Activated CD4-positive, alpha-beta T cell treated with anti-CD3 and anti-CD28 coated beads, Interleukin-2, amount 50 U/mL, for 48 hours (primary cell): ENCODE measurements at places on chromosomes 4 and X.
A peak's percentile ranks its signal among the peaks of the same experiment; 100 is the strongest.

- DNase-seq, result peak; percentile 18
Measured at GRCh38 chr4:98448908-98449307, 187.7 kb downstream of the RAP1GDS1 start.

- no peak for DNase-seq
Measured at GRCh38 chrX:44935640-44936039, 62.7 kb downstream of the KDM6A start.

GRCh38 chr4:86895692-86896488 is 3.7 kb upstream of the C4orf36 start:
- no peak for DNase-seq

GRCh38 chr4:52837716-52838558 is 24.2 kb upstream of the RASL11B start:
- DNase-seq, result no peak

- DNase-seq, result no peak
Measured at GRCh38 chrX:17812763-17813162, 48.3 kb downstream of the RAI2 start.

- no peak for DNase-seq
Measured at GRCh38 chr4:130172156-130172555, 1076.2 kb downstream of the C4orf33 start.

- DNase-seq, result no peak
Measured at GRCh38 chrX:40058719-40059118, 39.0 kb downstream of the BCOR start.

DNA sequence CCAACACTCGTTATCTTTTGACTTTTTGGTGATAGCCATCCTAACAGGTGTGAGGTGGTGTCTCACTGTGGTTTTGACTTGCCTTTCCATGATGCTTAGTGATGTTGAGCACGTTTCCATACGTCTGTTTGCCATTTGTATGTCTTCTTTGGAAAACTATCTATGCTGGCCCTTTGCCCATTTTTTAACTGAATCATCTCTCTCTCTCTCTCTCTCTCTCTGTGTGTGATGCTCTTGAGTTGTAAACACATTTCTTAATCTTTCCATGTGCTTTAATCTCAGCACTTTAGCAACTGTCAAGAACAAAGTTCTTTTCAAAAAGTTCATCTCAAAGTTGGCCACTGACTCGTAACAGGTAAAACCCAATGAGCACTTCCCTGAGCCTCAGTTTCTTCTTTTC is 10.5 kb downstream of the SORBS2 start:
- no peak for DNase-seq

GRCh38 chrX:69718102-69718501 is 102.2 kb downstream of the EDA start:
- no peak for DNase-seq

- DNase-seq, result no peak
Measured at GRCh38 chr4:75432683-75433082, 81.5 kb downstream of the RCHY1 start.

DNA sequence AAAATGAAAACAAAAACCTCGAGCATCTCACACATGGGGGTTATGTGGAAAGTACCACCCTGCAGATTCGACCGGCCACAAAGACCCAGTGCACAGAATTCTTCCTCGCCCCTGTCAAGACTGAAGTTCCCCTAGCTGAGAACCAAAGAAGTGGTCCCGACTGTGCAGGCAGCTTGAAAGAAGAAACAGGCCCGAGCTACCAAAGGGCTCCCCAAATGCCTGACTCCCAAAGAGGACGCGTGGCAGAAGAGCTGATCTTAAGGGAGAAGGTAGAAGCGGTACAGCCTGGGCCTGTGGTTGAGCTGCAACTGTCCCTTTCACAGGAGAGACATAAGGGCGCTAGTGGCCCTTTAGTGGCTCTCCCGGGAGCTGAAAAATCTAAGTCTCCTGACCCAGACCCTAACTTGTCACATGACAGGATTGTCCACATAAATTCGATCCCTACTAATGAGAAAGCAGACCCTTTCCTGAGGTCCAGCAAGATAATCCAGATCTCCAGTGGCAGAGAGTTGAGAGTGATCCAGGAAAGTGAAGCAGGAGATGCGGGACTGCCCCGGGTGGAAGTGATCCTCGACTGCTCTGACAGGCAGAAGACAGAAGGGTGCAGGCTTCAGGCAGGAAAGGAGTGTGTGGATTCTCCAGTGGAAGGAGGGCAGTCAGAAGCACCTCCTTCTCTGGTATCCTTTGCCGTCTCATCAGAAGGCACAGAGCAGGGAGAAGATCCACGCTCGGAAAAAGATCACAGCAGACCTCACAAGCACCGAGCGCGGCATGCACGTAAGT is 108.8 kb upstream of the MYOZ2 start:
- DNase-seq, result no peak

DNA sequence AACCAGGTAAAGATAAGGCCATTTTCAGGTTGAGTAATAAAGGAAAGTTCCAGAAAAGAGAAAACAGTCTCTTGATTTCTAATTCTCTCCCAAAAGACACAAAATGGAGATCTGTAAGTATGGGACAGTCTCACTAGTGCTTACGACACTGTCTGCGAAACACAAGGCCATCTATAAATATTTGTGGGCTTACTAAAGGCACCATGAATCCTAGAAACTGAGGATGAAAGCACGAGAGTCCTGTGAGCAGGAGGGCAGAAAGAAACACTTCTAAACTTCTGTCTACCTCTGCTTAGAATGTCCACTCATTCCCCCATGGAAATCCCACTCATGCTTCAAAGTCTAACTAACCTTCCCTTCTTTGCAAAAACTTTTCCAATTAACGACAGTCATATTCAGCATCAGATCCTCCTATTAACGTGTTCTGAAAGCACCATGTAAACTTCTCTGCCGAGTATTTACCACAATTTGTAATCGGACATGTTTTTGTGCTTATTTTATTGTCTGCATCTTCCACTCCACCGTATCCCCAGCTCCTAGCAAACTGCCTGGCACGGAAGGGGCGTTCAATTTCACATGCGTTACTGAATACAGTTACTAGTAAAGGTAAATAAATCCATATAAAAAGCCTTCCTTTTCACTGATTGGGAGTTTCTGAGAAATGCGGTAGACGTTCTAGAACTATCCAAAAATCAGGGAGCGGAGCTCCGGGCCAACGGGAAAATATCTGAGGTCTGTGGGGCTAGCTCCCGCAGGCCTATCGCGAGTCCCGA is 665 bp downstream of the PSMD10 start:
- no peak for DNase-seq

- DNase-seq, result no peak
Measured at GRCh38 chr4:56067826-56068225, 119.1 kb downstream of the CEP135 start.

DNA sequence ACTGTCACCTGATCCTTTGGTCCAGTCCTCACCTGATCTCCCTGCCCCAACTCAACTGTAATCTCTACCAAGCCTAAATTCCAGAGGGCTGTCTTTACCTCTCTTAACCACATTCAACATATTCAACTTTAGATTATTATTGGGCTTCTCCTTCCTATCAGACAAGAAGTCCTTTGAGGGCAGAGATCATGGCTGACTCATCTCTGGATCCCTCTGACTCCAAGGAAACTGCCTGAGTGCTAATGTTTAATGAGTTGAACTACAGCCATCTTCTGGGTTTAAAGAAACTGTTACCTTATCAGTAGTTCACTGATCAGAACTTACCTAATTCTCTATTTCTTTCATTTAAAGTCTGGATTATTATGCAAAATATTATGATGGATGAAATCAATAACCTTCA is 135.7 kb downstream of the GPC3 start:
- no peak for DNase-seq

GRCh38 chrX:109952050-109952449 is 50.9 kb upstream of the TMEM164 start:
- DNase-seq, result no peak

GRCh38 chrX:68920561-68920960 is 91.7 kb downstream of the EFNB1 start:
- DNase-seq, result no peak

GRCh38 chr4:25569716-25570115 is 85.9 kb upstream of the SLC34A2 start:
- DNase-seq, result no peak

DNA sequence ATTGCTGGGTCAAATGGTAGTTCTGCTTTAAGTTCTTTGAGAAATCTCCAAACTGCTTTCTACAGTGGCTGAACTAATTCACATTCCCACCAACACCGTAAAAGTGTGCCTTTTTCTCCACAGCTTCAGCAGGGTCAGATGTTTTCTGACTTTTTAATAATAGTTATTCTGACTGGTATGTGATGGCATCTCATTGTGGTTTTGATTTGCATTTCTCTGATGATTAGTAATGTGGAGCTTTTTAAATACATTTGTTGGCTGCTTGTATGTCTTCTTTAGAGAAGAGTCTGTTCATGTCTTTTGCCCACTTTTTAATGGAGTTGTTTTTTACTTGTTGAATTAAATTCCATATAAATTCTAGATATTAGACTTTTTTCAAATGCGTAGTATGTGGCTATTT is 257.5 kb upstream of the ANKRD50 start:
- no peak for DNase-seq

DNA sequence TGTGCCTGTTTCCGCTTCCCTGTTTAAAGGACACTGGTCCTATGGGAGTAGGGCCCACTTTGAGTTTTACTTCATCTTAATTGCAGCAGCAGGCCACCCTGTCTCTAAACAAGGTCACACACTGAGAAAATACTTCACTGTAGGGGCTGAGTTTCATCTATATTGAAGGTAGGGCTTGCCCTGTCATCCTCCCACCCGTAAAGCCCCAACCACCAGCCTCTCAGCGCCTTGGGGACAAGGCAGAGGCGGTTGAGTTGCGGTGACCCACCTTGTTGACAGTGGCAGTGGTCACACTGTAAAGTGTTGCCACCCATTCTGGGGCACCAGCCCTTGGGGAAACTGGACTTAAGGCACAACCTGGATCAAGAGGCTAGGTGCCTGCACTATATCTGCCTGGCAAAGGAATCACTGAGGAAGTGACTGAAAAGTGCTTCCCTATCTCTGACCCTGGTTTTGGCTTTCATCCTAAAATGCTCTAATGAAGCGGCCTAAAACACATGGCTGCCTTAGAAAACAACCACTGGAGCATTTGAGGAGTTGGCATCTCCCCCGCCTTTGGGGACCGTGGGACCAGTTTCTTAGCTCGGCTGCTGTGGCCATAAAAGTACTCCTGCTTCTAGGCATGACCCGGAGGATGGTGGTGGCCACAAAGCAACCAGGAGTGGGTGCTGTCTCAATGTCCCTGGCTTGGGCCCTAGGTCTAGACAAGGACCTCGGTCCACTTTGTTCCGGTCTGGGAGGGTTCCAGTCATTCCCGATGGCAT is 7.8 kb upstream of the WDR1 start:
- DNase-seq, result no peak

GRCh38 chr4:25753239-25753638 is 97.6 kb downstream of the SLC34A2 start:
- DNase-seq, result no peak

GRCh38 chr4:44235897-44236296 is 212.7 kb downstream of the KCTD8 start:
- no peak for DNase-seq

DNA sequence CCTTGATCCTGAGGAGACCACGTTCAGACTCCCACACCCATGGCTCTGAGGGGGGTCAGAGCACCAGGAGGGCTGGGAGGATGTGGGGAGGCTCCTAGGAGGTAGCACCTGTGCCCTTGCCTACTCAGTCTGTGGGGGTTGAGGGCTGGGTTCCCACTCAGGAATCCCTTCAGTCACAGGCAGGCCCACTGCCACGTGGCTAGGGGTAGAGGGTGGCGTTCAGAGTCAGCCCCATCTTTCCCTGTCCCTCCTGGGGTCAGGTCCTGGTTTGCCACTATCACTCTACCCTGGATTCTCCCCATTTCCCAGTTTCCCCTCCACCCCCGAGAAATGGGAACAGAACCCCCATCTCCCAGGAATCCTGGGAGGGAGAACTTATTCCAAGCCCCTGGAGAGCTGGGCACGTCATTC is 111.3 kb downstream of the PSAPL1 start:
- no peak for DNase-seq

DNA sequence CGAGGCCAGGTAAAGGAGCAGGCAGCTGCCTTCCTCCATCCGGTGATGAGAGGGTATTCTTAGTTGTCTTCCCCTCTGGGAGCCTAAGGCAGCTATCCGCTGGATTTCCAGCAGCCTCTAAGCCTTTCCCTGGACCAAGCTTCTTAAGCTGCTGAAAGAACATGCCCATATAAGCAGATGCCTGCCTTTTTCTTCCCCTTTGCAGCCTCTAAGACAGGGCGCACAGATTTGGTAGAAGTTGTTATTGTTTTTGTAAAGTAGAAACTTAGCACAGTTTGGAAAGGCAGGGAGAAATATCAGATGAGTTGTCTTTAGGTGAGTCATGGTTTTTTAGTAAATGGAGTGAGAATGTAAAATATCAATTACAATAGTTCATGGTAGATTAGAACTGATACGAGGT is 210.8 kb downstream of the ARHGAP10 start:
- no peak for DNase-seq

- peak; percentile 22 for DNase-seq
Measured at GRCh38 chr4:49032440-49033161, 46.5 kb downstream of the CWH43 start.

DNA sequence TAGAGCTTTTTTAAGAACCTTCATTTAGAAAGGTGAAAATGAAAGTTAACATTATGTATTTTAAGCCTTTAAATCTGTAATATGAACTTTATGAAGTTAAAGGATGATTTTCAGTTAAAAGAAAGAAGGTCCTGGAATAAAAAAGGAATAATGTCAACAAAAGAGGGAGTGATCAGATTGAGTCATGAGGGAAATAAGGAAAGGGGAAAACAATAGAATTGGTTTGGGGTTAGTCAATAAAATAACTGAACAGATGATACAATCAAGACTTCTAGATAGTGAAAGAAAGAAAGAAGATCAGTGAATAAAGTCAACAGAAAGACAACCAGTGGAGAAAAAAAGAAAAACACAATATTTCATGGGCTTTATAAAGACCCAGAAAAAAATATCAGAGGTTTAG is 291.6 kb upstream of the ARSJ start:
- no peak for DNase-seq

GRCh38 chrX:34300871-34301270 is 168.8 kb upstream of the FAM47A start:
- DNase-seq, result no peak

DNA sequence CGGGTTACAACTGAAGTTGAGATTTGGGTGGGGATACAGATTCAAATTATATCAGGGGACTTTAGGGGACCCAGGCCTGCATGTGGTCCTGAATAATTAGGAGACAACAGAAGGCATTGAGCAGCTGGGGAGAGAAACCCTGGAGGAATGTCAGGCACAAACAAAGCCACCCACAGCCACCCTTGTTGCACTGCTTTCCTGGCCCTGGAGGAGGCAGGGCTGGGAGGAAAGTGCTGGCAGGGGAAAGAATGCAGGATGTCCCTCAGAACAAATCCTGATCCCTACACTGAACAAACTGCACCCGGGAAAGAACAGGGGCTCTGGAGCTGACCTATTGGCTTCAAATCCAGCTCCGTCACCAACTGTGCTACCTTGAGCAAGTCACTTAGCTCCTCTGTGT is 214.1 kb upstream of the ATP6AP2 start:
- DNase-seq, result no peak

DNA sequence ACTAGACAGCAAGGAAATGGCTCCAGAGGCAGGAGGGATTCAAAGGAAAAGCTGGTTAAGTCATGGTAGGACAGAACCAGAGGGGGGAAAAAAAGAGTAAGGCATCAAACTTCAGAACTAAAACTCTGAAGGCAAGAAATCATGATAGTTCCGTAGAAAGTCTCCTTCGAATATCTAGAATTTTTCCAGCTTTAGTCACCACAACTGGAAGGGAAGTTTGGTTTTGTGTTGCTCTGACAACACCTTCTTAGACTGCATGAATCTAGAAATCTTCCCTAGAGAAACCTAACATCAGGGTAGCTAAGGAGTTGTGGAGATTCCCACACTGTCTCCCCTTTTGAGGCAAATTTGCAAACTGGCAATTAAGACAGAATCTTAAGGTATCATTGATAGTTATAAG is 33.7 kb downstream of the AMMECR1 start:
- DNase-seq, result no peak

GRCh38 chrX:30804462-30804861 is 84.6 kb downstream of the TAB3 start:
- DNase-seq, result no peak
